ENCODE measurements at places on chromosomes 16 and 17.
A peak's percentile ranks its signal among the peaks of the same experiment; 100 is the strongest.

GRCh38 chr17:64223931-64224629, 39.0 kb downstream of the TEX2 start:
- DNase-seq, result no peak

- DNase-seq, result no peak
These were observed 3.4 kb upstream of the MT2A start for GRCh38 chr16:56604966-56605365.

GRCh38 chr16:23310217-23310616, 8.1 kb downstream of the SCNN1B start:
- DNase-seq, result no peak

DNA sequence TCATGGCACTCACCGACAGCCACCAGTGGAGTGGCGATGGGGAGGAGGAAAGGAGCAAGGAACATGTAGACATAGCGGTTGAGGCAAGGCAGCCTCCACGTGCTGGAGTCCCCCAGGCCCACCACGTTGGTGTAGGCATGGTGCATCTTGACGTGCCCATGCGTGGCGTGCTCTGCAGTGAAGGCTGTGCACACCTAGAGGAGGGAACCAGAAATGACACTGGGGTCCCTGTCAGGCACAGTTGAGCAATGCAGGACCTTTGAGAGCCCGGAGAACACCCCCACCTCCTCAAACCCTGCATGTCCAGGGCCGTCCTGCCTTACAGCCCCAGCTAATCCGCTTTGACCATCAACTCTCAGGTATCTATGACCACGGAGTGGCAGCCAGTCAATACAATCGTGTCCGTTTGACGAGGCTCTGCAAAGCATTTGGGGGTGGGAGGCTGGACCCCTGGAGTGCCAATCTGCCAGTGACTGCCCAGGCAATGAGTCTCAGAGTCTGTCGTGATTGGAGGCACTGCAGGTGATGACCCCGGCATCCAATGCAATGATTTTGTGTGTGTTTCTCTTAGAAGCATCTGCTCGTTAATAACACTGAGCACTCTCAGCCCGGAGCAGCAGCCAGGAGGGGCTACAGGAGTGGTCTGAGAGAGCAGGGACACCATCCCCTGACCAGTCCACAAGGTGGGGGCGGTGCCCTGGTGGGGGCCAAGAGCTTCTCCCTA, 9.9 kb upstream of the FDXR start:
- DNase-seq, result no peak

DNA sequence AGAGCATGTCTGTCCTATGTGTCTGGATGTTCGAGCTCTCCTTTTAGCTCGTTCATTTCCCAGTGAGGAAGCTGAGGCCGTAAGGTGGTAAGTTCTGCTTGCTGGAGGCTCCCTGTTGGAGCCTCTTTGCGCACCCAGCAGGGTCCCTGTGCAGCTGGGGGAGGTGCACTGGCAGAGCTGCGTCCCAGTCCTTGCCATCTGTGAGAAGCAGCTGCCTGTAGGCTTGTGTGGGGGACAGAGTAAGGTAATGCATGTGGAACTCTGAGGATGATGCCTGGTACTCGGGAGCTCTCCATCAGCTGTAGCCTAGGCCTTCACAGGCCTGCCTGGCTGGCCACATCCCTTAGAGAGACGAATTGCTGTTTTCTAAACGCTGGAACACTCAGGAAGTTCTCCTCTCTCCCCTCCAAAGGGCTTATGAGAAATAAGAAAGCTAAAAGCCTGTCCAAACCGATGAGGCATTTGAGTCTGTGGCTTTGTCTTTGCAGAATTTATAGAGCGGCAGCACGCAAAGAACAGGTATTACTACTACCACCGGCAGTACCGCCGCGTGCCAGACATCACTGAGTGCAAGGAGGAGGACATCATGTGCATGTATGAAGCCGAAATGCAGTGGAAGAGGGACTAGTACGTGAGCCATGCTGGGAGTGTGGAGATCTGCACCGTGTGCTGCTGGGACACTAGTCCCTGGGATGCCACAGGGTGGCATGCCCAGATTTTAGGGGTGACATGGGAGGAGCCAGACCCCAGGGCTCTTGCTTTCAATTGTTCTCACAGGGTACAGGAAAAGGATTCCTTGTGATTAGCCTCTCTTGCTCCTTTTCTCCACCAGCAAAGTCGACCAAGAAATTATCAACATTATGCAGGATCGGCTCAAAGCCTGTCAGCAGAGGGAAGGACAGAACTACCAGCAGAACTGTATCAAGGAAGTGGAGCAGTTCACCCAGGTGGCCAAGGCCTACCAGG, 1.6 kb downstream of the NDUFB10 start:
- DNase-seq, result no peak

GRCh38 chr16:30033270-30033669, 2.2 kb upstream of the TLCD3B start:
- no peak for DNase-seq

GRCh38 chr17:67449065-67449464, 72.0 kb downstream of the PITPNC1 start:
- no peak for DNase-seq

GRCh38 chr17:78338486-78339259, 21.2 kb downstream of the SOCS3 start:
- no peak for DNase-seq

DNA sequence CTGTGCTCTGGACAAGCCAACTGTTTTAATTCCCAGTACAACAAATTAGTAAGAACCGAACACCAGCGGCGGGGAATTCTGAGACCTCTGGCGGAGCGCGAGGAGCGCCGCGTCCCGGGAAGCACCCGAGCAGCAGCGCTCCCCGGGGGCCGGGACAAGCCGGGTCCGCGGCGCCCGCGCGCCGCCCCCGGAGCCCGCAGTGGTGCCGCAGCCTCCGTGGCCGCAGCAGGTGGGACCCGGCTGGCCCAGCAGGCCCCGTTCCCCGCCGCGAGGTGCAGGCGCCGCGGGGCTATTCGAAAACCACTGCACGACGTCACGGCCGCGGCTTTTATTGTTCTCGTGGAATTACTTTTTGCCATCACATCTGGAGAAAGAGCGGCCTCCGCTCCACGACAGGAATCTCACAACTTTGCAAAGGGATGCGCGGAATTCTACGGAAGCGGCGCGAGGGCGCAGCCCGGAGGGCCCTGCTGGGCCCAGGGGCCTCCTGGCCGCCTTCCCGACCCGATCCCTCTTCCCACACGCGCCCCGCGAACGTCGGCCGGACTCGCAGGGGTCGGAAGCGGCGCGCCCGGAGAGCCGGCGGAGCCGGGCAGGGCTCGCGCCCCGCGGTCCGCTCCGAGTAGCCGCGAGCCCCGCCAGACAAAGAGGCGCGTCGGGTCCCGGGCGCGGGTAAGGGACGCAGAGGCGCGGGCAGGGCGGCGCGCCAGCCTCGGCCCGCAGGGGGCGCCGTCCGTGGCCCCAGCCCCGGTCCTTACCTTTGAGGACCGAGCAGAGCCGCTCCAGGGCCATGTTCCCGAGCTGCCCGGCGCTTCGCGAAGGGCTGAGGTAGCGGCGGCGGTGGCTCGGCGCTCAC, 696 bp downstream of the NETO2 start:
- peak; percentile 37 for DNase-seq

- no peak for DNase-seq
These were observed 351.2 kb downstream of the SEC14L1 start for GRCh38 chr17:77491921-77492445.

GRCh38 chr17:15480204-15480603, 12.8 kb upstream of the CDRT4 start:
- no peak for DNase-seq

DNA sequence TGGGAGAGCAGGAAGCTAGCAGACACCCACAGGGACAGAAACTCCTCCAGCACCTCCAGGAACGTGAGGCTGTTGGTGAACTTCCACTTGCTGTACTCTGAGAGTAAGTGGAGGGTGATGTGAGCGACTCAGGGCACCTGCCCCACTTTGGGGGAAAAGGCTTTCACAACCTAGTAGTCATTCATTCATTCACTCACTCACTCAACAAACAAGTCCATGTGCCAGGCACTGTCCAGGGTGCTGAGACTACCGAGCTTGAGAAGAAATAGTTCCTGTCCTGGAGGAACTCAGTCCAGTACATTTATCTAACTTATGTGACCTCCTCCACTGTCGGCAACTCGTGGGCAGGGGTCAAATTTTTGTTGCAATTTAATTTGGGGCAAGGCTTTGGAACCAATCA, 26.6 kb downstream of the LGALS9 start:
- no peak for DNase-seq

DNA sequence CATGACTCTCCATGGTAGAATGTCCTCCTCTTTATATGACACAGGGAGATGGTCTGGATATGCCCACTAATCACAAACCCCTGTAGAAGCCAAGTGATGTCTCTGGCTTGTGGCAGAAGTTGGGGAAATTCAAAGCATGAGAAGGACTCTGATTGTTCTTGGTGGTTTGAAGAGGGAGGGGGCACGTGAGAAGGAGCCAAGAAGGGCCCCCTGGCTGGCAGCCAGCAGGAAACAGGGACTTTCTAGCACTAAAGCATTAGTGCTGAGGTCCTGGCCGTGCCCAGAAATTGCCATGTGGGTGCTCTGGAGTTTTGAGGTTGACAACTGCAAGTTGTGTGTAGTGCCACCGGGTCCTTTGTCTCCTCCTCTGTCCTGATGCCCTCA, 199.9 kb downstream of the LGALS9B start:
- peak; percentile 44 for DNase-seq

DNA sequence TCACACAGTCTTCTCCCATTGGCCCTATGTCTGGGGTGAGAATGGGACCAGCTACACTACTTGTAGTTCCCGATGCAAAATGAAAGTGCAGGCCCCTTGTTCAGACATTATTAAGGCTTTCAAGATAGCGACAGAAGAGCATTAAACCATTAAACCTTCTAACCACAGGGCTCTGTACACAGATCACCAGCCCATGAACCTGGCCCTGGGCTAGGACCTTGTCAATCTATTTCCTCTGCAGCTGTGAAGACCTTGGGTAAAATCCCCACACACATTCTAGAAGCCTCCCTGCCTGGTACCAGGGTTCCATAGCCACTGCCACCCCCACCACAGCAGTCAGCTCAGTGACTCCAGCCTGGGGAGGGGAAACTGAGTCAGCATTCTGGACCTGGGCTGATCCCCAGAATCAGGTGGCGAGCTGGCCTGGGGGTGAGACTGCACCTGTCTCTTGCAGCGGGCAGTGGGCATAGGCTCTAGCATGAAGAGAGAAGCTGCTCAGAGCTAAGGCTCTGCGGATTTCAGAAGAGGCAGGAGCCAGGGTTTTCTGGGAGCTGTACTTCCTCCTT, 119.7 kb upstream of the LHX1 start:
- no peak for DNase-seq

DNA sequence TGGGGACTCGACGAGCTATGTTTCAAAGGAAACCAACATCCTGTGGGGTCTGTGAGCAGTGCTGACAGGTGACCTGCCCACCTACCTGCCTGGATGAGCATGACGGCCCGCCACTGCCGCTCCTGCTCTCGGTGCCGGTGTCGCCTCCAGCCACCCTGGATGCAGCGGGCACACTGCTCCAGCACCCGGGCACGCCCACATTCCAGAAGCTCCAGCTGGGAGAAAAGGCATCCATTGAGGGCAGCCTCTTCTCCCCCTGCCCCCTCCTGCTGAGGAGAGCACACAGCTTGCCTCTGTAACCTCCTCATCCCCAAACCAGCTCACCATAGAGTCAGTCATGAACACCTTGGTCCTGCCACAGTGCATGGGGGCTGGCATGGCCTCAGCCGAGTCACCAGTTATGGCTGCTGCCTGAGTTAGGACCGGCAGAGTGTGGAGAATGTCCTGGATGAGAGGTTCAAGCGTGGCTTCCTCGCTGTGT, 14.3 kb downstream of the ZNHIT3 start:
- DNase-seq, result no peak

DNA sequence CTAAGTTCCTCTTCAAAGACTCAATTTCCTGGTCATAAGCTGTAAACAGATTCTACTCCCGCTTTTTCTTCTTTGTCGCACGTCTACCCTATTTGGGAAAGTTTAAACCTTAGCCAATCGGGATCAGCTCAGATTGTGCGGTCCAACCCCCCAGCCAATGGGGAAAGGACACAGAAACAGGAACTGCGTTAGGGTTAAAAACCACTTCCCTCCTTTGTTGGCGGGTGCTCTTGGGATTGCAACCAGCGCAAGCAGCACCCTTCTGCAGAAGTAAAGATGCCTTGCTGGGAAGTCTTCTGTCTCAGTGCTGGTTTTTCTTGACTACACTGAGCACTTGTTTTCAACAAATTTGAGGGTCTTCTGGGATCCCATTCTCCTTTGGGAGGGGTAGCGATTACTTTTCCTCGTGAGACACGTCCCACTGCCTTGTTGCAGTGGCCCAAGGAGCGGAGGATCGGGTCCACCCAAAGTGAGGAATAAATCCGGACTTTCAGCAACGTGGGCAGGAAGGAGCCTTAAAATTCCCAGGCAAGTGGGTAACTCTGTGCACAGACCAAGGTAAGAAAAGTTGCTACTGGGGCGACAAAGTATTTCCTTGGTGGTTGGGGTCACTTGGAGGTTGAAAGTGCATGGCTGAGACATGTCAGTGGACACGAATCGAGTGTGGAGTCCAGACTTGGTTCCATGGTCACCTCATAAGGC, 1.0 kb upstream of the YPEL3 start:
- DNase-seq, result peak; percentile 45

DNA sequence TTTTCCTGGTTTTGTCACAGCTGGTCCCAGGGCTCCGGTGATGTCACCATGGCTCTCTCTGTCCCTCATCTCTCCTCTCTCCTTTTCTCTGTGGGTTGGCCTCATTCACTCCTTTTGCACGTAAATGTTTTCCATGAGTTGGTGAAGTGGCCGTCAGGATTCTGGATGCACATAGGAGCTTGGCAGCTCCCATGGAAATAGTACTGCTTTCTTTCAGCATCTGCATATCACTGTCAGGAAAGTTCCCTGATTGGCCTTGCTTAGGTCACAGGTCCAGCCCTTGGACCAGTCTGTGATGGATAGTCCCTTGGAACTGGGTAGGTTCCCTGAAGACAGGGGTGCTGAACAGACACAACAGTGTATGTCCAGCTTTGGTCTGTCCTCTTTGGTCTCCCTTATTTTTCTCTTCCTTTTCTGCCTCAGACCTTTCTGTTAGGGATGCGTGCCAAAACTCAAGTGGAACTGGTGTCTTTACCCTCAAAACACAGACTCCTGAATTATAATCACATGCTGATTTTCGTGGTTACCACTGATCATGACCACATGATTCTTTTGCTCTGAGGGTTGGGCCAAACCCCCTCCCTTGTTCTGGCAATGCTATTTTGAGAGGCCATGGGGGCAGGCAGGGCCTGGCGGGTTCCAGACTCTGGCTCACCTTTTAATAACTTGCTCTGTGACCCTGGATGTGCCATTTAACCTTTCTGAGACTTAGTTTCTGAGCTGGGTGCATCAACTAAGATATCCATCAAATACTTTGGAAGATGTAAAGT, 99.0 kb downstream of the MSI2 start:
- no peak for DNase-seq

DNA sequence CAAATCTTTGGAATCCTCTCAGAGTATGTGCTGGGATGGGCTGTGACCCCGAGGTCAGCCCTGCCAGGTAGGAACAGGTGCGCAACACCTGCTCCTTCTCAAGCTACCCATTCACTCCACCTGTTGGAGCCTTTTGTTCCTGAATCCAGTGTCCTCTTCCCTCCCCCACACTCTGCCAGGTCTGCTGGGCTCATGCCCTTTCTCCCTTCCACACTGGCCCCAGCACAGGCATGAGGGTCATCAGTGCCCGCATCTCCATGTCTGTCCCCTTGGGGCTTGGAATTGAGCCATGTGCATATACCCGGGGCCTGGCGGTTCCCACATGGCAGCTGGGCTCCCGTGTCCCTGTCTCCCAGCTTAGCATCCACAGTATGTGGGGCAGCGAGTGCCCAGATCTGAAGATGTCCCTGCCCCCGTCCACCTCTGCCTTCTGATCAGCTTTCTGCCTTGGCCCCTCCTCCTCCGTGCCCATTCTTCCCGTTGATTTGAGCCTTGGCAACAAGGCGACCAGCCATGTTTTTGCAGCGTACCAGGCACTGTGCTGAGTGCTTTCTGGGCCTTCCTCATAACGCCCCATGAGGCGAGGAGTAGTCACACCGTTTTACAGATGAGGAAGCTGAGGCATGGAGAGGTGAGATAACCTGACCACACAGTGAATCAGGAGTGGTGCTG, 102.2 kb downstream of the RAP1GAP2 start:
- DNase-seq, result no peak
